ENCODE measurements at places on chromosomes 5 and 9.

DNA sequence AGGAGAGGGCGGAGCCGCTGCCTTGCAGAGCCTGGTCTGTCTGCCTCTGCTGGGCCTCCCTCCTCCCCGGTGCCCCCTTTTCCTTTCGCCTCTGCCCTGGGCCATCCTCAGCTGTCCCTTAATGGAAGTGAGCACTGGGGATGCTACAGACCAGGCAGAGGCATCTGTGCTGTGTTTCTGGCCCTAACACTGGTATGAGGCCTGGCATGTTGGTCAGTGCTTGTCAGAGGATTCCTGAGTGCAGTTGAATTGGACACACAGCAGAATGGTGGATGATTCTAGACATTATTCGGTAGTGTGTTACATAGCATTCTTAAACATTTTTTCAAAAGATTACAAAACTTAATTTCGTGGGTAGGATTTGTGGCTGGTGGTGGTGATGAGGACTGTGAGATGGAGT, 88.6 kb downstream of the EHMT1 start:
- no peak for DNase-seq

DNA sequence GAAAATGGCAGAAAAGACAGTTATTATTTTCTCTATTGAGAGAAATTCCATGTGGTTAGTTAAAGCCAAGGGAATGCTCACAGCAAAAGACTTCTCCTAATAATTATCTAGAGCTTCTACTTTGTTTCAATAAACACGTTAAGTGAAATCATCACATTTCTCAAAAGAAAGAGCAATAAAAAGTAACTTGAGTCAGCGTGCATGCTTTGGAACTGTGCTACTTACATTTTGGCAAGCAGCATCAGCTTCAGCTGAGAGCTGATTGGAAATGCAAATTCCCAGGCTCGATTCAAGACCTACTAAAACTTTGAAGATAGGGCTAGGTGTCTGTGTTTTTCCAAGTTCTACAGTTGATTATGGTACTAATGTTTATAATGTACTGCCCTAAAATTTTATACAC, 132.1 kb downstream of the CDH18 start:
- no peak for DNase-seq

DNA sequence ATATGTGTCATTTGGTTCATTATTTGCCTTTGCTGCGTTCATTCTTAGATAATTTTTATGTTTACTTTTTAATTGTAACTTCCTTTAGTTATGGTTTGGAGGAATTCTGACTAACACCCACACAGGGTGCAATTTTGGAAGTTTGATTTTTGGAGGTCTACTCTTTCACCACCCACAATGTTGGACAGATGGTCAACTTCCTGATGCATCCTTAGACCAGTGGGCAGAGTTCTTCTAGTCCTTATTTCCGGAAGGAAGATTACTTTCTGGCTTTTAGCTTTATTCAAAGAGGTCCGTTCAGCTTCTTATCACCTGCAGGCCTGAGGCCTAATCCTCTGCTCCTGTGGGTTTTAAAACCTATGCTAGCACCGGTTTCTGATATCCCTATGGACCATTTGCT, 126.7 kb downstream of the MTX3 start:
- no peak for DNase-seq

DNA sequence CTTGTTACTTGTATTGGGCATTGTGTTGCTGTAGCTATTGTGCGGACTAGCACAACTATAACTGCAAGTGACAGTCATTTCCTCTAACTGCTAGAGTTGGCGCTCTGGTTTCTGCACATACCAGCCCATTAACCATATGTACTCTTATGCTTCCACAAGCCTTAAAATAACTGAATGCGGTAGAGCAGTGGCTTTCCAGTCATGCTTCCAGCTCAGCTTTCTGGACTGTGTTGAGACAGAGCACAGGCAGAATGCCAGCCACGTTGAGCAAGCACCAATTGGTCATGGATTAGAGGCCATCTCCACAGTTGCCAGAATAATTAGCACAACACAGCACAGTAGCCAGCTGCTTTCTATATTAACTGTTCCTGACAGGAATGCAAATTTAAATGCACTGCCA, 12.2 kb downstream of the INVS start:
- DNase-seq = peak; percentile 89

- DNase-seq = peak; percentile 44
Measured at GRCh38 chr9:113454914-113455761, 8.4 kb upstream of the RGS3 start.

DNA sequence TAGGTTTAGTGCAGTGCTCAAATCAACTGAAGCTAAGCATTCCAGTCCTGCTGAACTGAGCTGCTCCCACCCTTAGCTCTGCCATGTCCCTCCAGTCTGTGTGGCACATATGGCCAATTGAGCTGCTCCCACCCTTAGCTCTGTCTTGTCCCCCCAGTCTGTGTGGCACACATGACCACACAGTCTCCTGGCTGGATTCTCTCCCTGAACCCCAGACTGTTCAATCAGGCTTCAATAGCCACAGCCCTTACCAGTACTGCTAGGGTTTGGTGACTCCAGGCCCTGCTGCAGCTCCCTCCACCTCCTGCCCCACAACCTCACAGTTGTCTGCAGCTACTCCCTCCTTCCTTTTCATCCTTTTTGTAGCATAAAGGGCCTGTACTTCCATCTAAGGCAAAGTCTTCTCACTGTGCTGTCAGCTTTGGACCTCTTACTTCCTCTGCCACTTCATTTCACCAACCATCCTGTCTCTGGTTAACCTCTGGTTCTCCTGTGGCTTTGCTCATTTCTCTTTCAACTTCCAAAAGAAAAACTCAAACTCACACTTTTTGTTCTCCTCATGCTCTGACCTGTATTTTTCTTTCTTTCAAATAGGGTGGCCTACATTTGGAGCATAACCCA, 50.8 kb downstream of the ADAMTS12 start:
- DNase-seq = no peak

DNA sequence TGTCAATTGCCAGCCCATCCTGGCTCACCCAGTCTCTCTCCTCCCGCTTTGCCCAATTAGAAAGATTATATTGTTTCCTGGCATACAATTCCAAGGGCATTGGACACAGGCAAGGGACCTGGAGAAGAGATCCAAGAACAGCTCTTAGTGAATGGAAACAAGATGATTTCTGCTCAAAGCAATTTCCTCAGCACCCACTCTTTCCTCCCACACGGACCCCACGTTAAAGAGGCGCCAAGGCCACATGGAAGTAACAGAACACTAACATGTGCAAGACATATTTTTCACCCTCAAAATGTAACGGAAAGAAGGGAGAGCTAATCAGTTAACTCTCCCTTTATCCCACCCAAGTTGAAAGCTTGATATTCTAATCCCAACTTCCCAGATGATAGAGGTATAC, 111.2 kb downstream of the LHFPL2 start:
- no peak for DNase-seq

GRCh38 chr9:135076876-135077430, 10.5 kb upstream of the OLFM1 start:
- DNase-seq = no peak

- DNase-seq = no peak
Measured at GRCh38 chr9:88892724-88893123, 98.5 kb upstream of the S1PR3 start.

- DNase-seq = no peak
Measured at GRCh38 chr5:170499621-170500020, 4.2 kb upstream of the KCNIP1 start.

DNA sequence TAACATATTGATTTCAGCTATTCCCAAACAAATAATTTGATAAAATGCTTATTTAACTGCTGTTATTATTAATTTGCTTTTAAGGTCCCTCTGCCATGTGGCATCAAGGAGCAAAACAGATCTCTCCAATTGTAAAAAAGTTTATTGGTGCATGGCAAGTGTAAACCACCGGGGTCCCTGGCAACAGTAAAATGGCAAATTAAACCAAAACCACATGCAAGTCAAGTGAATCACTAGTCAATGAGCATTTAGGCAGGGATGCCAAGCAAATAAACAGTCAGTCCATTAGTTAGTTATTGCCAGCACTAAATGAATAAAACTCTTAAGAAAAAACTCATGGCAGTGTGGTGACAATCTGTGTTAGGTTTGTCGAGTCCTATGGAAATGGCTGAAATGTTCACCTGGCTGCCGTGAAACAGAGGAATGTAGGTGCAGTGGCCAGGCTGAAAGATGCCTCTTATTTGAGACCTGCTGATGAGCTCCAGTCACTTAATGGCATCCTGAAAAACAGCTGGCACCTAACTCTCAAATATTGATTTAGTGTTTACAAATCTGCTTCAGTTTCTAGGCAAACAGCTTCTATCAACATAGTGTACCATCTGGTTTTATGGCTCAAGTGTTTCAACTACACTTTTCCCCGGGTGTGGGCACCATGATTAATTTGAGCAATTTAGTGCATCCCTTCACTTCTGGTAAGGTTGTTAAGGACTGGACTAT, 296.5 kb upstream of the ITGA1 start:
- DNase-seq = no peak

GRCh38 chr9:131899296-131900228, 159.7 kb upstream of the RAPGEF1 start:
- DNase-seq = no peak

DNA sequence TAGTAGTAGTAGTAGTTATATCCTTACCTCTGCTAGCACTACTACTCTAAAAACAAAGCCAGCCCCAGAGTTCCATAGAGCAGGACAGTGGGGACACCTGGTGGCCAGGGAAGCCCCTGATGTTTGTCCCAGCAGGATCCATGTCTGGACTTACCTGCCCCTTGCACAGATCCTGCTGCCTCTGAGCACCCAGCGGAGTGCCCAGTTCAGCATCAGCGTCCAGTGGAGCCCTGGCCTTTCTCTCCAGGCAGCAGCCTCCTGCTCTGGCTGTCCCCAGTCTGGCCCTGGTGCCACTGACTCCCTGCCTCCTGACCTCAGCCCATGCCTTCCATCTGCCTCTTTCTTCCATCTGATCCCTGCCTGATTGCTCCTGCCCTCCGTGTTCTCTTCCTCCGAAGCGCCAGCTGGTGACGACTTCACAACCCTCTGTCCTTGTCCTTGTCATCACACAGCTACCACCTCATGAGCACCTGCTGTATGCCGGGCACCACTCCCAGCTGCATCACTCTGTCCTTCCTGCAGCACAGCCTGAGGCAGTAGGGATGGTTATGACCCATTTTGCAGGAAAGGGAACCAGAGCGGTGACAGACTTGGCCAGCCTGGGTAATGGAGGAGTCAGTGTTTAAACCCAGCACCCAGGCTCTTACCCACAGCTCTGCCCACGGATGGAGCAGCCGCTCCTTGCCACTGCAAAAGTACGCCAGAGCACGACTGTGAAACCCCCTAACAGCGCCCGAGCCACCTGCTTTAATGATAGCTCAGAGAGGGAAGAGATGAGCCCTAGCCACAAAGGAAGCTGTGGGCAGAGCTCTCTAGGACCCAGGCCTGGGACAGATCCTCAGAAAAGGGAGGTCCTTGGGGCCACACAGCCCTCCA, 11.5 kb downstream of the SARDH start:
- DNase-seq = peak; percentile 40

DNA sequence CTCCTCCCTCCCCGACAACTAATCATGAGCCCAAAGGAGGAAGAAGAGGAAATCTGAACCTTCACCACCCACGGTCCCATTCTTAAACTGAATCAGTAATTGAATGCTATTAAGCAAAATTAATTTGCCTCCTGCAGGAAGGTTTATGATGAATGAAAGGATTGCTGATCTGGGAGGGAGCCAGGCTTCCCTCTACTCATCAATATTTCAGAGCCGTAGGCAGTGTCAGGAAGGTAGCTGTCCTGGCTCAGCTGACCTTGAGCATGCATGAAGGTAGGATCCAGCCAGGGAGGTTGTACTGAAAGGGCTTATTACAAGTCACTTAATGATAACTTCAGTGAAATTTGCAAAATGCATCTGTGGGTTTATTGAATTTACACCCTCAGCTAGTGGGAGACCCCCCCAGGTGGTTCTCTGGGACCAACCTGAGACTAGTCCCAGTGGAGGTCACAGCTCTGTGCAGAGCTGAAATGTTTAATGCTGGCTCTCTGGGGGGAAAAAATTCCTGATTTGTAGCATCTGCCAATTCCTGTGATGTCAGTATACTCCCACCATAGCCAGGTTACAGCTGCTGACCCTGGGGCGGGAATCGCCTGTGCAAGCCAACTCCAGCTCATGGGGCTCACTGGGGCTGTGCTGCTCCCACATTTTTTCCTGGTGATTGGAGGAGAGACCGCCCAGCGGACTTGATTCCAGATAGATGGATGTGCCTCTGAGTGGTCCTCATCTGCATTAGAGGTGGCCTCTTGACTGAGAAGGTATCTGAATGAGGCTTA, 47.9 kb upstream of the NCS1 start:
- DNase-seq = no peak

DNA sequence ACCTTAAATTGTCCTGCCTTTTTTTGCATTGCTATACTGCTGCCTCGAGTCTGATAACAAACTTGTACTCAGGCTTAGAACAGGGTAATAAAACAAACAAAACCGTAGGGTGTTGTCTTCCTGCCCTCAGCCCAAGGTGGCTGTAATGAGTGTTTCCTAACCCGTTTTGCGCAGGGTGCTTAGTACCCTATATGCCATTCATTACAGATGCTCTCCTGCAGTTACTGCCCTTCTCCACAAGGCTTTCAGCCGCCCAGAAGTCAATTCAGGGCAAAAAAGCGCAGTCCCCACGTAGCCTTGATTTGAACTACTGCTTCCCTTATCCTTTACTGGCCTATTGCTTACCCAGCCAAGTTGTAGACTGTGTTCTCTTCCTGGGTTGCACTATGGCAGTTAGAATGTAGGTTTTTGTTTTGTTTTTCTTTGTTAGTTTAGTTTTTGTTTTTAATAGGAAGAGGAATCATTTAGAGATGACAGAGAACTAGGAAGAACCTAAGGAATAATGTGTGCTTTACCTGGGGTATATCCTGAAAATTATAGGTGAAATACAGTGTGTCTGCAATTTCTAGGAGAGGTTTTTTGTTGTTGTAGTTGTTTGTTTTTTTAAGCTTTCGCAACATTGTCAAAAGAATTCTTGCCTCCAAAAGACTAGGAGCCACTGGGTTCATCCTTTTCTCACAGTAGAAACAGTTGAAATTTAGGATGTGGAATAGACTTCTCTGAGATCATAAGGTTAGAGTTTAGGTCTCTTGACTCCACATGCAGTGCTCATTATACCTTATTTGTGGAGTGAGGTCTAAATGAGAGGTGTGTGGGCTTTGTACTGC, 1.3 kb downstream of the HMGXB3 start:
- DNase-seq = peak; percentile 63

GRCh38 chr9:98579700-98580099, 129.0 kb downstream of the GABBR2 start:
- DNase-seq = no peak

DNA sequence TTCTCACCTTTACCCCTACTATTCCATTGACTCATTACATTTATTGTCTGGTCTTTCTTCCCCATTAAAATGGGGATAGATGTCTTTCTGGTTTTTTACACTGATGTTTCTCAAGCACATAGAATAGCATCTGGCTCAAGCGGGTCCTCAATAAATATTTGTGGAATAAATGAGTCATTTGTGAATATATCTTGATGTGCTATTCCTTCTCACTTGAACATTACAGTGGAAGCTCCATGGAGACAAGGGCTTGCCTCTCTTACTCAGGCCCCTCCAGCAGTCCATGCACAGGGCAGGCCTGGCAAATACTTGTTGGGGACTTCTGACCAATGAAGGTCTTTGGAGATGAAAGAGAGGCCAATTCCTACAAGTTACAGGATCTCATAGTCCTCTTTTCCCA, 151.7 kb upstream of the TAS2R1 start:
- no peak for DNase-seq

GRCh38 chr9:30078195-30078594, 2306.2 kb upstream of the ACO1 start:
- no peak for DNase-seq

All from pons (tissue), 1 donor.